Stimulated activated CD8-positive, alpha-beta memory T cell treated with anti-CD3 and anti-CD28 coated beads, Interleukin-4, amount 100 ng/mL, for 24 hours (primary cell): ENCODE measurements at places on chromosomes 13 and 19.

DNA sequence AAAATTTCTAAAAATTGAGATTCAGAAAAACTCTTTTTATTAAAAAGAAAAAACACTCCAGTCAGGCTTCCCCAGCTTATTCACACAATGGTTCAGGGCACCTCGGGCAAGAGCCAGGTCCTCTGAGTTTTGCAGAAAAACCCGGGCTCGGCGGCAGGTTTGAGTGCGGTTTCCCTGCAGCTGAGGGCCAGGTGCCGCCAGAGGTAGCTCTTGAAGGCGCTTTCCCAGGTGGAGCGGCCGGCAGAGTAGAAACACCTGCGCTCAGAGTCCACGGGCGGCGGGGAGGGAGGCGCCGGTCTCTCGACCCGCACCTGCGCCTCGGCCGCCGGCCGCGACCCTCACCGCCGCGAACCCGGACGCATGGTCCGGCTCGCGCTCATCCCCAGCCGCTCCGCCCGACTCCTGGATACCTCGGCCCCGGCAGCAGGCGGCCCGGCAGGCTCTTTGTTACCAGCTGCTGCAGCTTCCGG, 444 bp downstream of the PROSER1 start:
- no peak for DNase-seq

DNA sequence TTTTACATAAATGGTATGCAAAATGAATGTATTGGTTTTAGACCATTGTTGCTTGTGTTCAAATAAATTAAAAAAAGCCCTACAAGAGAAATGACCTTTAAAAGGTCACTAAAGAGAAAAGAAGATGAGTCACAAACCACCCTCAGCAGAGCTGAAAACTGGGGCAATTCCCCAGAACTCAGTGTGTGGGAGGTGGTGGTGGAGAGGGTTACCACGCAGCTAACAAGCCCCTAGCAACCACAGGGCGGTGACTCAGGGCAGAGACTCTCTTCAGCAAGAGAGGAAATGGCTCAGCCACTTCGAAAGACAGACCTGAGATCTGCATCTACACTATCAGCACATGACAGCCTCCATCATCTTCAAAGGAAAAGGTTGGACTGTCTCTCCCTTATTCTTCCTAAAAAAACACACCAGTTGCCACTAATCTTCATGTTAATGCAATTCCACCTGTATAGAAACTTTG, 29.4 kb upstream of the NDFIP2 start:
- peak; percentile 86 for DNase-seq

DNA sequence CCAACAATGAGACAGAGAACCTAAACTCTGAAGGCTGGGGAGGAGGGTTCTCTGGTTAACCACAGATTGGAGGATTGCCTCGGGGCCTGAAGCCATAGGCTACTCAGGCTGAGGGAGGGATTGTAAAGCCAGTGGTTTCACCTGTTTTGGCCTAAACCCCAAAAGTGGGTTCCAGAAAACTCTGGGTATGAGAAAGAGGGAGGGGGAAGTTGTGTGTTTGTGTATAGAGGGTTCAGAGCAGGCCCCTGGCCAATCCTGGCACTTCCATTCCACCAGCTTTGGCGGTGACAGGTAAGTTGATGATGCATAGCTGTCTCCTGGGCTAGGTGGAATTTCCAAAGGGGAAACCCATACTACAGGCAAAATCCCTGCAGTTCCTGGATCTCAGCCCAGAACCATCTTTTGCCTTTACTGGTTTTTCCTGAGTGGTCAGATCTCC, 13.5 kb upstream of the CCDC97 start:
- no peak for DNase-seq

- DNase-seq = no peak
Observed at GRCh38 chr19:17530586-17530985, 19.1 kb downstream of the PGLS start.

GRCh38 chr19:4206818-4207484, 22.4 kb upstream of the EBI3 start:
- no peak for DNase-seq

- no peak for DNase-seq
Observed at GRCh38 chr13:49370371-49370770, 73.5 kb downstream of the CAB39L start.

GRCh38 chr13:20664351-20664750, 39.1 kb upstream of the IL17D start:
- no peak for DNase-seq

GRCh38 chr13:72792640-72793039, 10.7 kb downstream of the PIBF1 start:
- DNase-seq = no peak

GRCh38 chr19:10961073-10961860, 437 bp downstream of the SMARCA4 start:
- no peak for DNase-seq

GRCh38 chr13:90156390-90156789, 1191.1 kb upstream of the MIR17HG start:
- DNase-seq = no peak

DNA sequence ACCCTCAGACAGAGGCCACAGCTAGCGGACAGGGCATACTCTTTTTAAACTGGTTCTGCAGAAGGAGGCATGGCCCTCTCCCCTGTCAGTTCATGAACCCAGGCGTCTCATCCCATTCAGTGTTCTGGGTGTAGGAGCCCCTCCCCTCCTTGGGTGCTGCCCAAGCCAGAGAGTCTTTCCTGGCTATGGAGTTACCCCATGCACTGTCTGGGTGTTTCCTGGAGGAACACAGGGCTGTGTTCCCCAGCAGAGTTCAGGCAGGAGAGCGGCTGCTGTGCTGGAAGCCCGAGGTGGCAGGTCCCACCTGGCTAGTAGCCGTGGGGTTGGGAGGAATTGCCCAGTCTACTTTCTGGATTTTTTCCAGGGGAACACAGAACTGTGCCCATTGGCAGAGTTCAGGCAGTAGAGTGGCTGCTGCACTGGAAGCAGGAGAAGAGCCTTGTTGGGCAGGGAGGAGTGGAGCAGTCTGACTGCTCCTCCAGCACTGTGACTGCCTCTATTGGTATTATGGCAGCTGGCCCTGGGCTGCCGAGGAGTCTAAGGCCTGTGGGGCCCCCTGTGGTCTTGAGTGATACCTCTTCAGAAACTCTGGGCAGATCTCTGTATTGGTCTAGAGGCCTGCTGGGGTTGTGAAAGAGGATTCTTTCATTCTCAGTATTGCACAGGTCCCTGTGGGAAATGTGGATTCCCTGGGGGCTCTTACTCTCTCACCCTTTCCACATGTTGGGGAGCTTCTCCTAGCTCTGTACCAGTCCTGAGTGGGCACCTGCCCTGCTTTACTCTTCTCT, 168.3 kb downstream of the PCDH20 start:
- DNase-seq = no peak

GRCh38 chr19:8484331-8484894, 18.0 kb downstream of the PRAM1 start:
- DNase-seq = no peak

DNA sequence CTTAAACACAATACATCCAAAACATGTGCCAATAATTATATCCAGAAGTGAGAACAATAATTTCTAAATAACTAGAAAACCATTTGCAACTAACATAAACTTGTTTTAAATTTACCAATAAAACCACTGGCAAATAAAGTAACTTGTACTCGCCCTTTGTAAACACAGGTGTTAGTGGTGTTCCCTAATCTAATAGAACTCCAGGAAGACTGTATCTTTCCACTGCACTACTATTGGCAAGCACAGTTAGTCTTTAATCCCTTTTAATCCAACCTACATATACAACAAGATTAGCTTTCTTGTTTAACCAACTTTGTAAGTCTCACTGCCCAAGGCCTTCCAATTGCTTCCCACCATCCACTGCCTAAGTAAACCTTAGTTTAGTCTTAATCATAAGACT, 79.5 kb downstream of the PCDH9 start:
- DNase-seq = no peak

- DNase-seq = no peak
Observed at GRCh38 chr19:30314056-30314804, 58.0 kb upstream of the ZNF536 start.

- no peak for DNase-seq
Observed at GRCh38 chr13:42561752-42562467, 12.0 kb upstream of the TNFSF11 start.

GRCh38 chr13:66992719-66993118, 237.4 kb downstream of the PCDH9 start:
- no peak for DNase-seq
